Hippocampal formation (tissue), 2 donors: ENCODE measurements at places on chromosomes 6 and 20.

GRCh38 chr20:64203037-64203777 lies 39.0 kb downstream of the MYT1 start:
- no peak for DNase-seq

DNA sequence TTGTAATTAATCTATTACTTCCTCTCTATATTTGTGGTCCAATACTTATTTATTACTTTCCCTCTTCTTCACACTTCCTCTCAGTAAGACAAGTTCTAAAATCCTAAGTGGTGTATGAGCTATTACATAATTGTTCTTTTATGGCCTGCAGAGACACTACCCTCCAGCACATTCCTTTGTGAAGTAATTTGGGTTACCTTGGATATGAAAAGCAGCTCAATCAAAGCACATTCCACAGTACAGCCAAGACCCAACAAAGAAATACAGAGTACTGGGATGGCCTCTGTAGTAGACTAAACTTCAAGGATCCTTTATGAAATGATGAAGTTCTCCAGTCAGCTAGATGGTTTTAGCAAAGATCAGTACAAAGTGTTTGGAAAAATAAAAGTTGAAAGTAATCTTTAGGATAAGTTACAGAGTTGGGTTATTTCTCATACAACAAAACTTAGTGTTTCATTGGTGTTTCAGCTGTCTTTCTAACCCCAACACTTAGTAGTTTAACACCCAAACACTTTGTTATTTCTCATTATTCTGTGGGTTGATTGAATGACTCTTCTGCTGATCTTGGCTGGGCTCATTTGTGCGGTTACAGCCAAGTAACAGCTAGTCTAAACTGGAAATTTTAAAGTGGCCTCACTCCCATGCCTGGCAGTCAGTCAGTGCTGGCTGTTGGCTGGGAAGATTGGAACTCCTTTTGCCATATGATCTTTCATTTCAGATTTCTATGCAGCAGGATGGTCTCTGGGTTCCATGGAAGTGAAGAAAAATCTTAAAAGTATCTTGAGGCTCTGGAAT lies 161.5 kb upstream of the POU3F2 start:
- no peak for DNase-seq

DNA sequence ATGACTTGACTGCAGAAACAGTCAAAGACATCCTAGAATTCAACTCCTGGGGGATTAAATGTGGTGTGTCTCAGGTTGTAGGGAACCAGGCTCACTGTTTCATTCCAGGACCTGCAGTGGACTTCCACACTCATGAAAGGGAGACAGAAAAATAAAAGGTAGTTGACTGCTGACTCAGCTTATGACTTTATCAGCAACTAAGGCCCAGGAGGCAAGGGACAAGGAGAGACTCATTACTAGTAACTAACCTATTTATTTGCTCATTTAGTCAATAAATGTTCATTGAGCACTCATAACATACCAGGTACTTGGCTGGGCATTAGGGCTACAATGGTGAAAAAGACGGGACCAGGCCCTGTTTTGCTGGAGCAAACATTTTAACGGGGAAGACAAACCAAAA lies 2.9 kb downstream of the ZSCAN31 start:
- DNase-seq: no peak

DNA sequence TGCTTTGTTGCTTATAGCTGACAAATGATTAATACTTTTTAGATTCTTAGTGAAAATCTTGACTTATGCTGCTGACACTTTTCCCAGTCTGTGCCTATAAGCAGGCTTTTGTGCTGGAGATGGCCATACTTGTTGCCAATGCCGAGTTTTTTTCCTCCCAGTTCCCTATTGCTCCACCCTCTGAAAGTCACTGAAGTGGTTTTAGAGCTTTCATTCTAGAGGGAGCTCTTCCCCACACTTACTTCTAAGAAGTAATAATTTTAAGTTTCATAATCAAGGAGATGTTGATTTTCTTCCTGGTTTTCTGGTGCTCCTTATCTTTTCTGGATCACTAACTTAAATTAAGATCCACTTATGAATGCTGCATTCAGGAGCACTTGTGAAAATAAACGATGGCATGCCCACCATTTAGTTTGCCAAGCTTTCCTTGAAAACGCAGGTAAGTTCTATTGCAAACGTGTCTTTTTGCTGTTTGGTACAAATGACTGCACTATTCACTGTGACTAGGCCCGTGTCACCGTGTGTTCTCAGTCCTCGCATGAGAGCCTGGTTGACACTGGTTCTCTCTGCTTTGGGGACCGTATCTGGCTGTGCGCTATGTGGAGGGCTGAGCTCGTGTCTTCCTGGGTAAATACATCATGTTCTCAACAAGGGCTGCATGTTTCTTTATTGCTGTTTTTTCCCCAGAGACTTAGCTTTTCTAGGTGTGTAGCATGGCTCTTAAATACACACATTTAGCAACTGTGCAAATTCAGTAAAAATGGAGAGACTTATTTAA lies 50.2 kb downstream of the GFRA4 start:
- DNase-seq: no peak

DNA sequence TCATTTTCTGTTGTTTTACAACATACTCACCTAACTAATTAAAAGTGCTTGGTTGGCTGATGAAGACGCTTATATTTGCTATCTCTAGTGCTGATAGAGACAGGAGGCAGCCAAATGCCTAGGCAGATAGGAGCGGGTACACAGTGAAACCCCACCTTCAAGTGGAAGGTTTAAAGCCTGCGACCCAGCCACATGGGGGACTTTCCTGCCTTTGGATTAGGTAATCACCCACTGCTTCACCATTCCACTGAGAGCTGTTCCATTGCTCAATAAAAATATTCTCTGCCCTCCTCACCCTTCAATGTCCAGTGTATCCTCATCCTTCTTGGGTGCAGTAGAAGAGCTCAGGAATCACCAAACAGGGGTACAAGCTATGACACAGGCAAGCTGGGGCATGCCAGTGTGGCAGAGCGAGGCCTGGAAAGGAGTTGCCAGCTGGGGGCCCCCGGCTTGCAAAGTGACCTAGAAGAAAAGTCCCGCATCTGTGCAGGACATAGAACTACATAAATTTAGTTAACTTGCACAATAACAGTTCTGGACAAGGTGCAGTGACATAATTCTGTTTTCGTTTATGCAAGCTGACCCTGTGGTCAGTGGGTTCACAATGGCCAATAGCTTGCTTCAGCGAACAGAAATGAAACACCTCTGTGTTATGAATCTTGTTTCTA lies 112.0 kb upstream of the MLIP start:
- DNase-seq: no peak

- no peak for DNase-seq
Observed at GRCh38 chr20:14384416-14385175, 47.2 kb upstream of the FLRT3 start.

GRCh38 chr20:10568032-10568431 lies 105.8 kb downstream of the JAG1 start:
- no peak for DNase-seq

DNA sequence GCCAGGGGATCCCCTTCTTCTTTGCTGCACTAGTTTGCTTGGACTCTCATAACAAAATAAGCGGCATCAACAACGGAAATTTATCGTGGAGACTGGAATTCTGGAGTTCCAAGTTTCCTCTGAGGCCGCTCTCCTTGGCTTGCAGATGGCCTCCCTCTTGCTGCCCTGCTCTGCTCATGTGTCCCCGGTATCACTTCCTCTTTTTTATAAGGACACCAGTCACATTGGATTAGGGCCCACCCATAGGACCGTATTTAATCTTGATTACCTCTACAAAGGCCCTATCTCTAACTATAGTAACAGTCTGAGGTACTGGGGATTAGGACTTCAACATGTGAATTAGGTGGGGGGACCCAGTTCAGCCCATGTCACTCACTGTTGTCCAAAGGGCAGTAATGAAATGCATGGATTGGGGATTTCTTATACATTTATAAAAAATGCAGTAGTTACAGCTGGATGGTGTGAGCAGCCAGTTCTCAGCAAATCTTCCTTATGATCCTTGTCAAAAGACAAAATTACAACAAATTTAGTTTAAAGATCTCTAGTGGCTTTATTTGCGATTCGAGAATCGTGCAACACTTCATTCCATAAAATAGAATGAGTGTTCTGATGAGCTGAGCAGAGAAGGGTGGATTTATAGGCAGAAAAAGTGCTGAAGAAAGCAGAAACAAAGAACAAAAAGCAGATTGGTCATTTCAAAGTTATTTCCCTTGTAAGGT lies 59.3 kb upstream of the AKAP12 start:
- DNase-seq: no peak

DNA sequence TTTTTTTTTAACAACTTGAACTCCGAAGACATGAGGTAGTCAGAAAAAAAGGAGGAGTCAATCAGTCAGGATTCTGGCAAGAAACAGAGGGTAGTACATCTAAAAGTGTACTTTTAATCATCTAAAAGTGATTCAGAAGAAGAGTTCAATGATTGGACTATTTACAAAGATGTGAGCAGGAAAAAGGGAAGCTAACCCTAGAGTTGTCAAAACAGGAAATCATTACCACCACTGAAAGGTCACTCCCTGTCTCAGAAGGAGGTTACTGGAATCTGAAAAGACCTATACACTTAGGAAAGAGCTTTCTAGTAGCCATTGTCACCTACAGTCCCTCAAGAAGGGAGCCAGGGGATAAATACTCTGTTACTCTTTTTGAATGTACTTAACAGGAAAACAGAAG lies 16.7 kb upstream of the LMBRD1 start:
- DNase-seq: no peak

- no peak for DNase-seq
Observed at GRCh38 chr6:47740714-47741113, 41.1 kb upstream of the OPN5 start.

DNA sequence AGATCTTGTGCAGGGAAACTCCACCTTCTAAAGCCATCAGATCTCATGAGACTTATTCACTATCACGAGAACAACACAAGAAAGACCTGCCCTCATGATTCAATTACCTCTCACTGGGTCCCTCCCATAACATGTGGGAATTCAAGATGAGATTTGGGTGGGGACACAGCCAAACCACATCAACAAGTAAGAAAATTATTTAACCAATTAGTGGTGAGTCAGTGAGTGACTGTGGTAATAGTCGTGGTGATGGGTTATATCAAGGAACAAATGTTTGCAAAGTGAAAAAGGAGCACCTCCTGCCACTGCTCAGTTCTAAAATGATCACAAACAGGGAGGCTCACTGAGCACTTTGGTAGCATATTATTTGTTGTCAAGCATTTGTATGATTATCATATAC lies 20.6 kb downstream of the EPM2A start:
- no peak for DNase-seq
